ENCODE measurements at places on chromosomes 11 and 22.
A peak's percentile ranks its signal among the peaks of the same experiment; 100 is the strongest.

GRCh38 chr22:42134100-42135020 is 3.8 kb upstream of the CYP2D6 start:
- no peak overlapping the region for H3K4me3 ChIP-seq
- H3K4me1 ChIP-seq = no peaks in the 10 kb centered on the region
- DNase-seq = no peak
- no peak overlapping the region for H3K27ac ChIP-seq
- H3K27me3 ChIP-seq = no peaks in the 10 kb centered on the region

GRCh38 chr11:29389793-29390192 is 627.0 kb downstream of the KCNA4 start:
- no peaks in the 10 kb centered on the region for H3K36me3 ChIP-seq
- no peaks in the 10 kb centered on the region for H3K4me1 ChIP-seq
- H3K27ac ChIP-seq = no peak overlapping the region
- H3K27me3 ChIP-seq = no peaks in the 10 kb centered on the region

- no peak overlapping the region for H3K4me3 ChIP-seq
- H3K36me3 ChIP-seq = no peaks in the 10 kb centered on the region
- H3K4me1 ChIP-seq = no peaks in the 10 kb centered on the region
- H3K27ac ChIP-seq = no peak overlapping the region
- H3K27me3 ChIP-seq = no peaks in the 10 kb centered on the region
Measured at GRCh38 chr11:102971766-102972165, 16.2 kb upstream of the MMP13 start.

DNA sequence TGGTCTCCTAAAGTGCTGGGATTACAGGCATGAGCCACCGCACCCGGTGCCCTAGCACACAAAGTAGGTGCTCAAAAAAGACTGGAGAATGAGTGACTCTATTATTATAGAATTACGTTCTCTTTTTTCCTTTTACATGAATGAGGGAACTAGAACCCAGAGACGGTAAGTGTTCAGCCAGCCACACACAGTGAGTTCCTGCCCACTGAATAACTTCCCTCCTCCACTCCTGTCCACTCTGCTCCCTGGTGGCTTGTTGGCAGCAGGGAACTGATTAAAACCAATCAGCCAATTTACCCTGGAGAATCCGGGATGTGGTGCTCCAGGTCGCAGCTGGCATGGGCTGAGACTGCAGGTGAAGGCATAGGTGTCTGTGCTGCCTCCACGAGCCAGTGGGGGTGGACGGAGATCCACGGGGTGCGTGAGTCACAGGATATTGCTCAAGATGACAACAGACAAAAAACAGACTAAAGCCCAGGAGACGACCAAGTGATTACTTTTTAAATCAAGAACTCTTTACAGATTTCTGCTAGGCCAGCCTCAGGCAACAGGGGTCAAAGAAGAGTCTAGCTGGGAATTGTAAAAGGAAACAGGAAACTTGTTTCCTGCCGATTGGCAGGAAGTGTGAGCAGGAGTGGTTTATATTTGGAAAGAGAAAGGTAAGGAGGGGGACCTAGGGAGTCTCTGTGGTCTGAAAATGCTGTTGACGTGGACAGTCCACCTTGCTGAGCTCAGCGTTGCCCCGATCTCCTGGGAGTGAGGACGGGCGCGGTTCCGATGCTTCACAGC is 95.2 kb upstream of the TP53I11 start:
- no peaks in the 10 kb centered on the region for H3K27me3 ChIP-seq
- no peaks in the 10 kb centered on the region for H3K36me3 ChIP-seq
- DNase-seq = no peak
- no peak overlapping the region for H3K27ac ChIP-seq
- H3K4me3 ChIP-seq = no peak overlapping the region
- H3K4me1 ChIP-seq = peaks cover 14% of the 10 kb centered on the region

GRCh38 chr22:35870517-35871293 is 153.0 kb downstream of the APOL5 start:
- DNase-seq = peak; percentile 29
- peaks cover 28% of the 10 kb centered on the region for H3K4me1 ChIP-seq
- H3K27me3 ChIP-seq = no peaks in the 10 kb centered on the region

DNA sequence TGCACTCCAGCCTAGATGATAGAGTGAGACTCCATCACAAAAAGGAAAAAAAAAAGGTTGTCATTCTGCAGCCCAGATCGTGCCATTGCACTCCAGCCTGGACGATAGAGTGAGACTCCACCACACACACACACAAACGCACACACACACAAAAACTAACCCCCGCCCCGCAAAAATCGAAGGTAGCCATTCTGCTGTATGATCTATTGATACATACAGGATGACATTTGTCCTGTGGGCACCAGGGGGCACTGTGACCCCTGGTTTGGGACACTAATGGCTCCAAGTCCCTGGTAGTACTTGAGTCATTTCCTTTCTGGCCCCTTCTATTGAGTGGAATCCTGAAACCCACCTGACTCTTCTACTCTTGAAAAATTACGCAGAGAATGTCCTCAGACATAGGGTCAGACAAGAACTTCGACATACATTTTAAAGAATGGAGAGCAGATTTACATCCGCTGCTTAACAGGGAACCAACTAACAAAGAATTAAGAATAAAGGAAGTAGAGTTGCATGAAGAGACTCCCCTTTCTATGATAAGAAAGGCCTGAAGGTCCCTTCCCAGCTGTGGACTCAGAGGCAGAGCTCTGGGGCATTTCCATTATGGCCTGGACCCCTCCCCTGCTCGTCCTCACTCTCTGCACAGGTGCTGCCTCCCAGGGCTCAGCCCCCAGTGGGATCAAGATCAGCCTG is 35.0 kb upstream of the PRAME start:
- H3K4me3 ChIP-seq = no peak overlapping the region
- no peak overlapping the region for H3K27ac ChIP-seq

- DNase-seq = no peak
- H3K4me3 ChIP-seq = no peak overlapping the region
- peaks cover 8% of the 10 kb centered on the region for H3K4me1 ChIP-seq
Measured at GRCh38 chr11:66852466-66853241, 4.2 kb upstream of the LRFN4 start.

DNA sequence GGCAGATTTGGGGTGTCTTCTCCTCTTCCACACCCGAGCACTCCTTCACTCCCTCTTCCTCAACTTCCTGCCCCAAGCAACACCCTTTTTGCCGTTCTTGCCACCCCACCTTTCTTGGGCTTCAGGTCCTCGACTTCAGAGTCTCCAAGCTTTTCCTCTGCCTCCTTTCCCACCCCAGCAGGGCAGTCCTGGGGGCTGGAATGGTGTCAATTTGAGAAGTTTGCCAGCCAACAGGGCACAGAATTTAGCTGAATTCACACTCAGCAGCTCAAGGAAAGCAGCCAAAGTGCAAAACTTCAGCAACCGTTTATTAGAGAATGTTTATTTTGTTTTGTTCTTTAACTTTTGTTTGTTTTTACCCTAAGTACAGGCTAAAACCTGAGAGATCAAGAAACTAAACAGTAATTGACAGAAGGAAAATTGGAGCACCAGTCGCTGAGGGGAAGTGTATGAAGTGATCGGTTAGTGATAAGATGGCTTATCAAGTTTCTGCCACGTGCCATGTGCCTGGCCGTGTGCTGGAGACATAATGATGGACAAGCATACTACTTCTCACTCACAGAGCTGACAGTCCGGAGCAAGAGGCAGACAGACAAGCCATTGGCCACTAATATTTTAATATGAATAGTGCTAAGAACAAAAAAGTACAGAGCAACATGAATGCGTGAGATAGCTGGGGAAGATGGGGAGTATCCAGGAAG is 44.4 kb downstream of the AHNAK start:
- H3K36me3 ChIP-seq = no peaks in the 10 kb centered on the region
- H3K4me3 ChIP-seq = no peak overlapping the region
- no peak overlapping the region for H3K27ac ChIP-seq
- H3K27me3 ChIP-seq = no peaks in the 10 kb centered on the region
- no peak for DNase-seq

DNA sequence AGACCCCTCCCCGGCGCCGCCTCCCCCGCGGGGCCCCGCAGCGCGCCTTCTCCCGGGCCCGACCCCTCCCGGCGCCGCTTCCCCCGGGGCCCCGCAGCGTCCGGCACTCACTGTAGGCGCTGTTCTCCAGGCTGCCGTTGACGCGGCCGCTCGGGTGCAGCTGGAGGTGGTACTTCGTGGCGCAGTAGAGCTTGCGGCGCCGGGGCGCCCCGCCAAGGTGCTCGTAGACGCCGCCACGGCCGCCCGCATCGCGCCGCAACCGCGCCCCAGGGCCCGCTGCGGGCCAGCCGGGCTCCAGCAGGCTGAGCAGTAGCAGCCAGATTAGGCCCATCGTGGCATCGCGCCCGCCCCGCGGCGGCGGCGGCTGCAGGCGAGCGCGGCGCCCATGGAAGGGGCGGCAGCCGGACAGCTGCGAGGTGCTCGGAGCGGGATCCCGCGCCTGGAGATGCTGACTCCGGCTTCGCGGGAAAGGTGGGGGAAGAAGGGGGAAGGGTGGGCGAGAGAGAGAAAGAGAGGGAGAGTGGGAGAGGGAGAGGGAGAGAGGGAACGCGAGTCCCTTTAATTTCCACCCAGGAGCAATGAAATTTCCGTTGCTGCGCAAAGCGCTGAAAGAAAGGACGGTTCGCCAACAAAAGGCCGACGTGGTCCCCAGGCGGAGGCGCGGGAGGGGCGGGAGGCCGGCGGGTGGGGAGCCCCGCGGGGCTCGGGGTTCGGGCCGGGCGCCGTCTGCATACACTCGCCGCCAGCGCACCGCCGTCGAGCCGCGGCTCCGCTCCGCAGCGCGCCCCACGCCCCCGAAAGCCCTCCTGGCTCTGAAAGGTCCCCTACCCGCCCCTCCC is at the start of gene FGF3:
Gene FGF3 (minus strand): TSS at position 814 of the 839 bp plus-strand sequence. CDS start 483 bp downstream, at position 331.
- H3K4me1 ChIP-seq = no peaks in the 10 kb centered on the region
- H3K27me3 ChIP-seq = peaks cover 73% of the 10 kb centered on the region
- no peaks in the 10 kb centered on the region for H3K36me3 ChIP-seq

DNA sequence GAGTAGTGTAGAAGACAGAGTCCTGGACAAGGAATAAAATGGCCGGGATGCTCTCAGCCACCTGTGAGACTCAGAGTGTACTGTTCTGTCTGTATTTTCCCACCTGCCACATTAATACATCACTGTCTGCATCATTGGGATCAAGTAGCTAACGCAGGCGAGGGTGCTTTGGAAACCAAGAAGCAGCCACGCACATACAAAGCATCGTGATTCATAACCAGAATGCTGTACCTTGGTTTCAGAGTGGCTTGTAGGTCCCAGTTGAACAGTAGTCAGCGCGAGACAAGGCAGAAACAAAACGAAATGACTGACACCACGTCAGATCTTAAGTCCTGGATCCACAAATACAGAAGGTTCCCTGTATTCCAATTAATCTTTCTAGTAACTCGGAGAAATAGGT is 198.3 kb downstream of the GRIK4 start:
- DNase-seq = no peak
- H3K4me1 ChIP-seq = peaks cover 9% of the 10 kb centered on the region
- H3K27me3 ChIP-seq = no peaks in the 10 kb centered on the region

- no peaks in the 10 kb centered on the region for H3K27me3 ChIP-seq
- DNase-seq = no peak
- no peak overlapping the region for H3K27ac ChIP-seq
- H3K4me1 ChIP-seq = peaks cover 9% of the 10 kb centered on the region
Measured at GRCh38 chr11:65526744-65527143, 1.9 kb downstream of the SCYL1 start.

- peaks cover 47% of the 10 kb centered on the region for H3K27me3 ChIP-seq
- no peak overlapping the region for H3K27ac ChIP-seq
- H3K36me3 ChIP-seq = no peaks in the 10 kb centered on the region
- H3K4me1 ChIP-seq = peaks cover 14% of the 10 kb centered on the region
- no peak for DNase-seq
- no peak overlapping the region for H3K4me3 ChIP-seq
Measured at GRCh38 chr11:119339589-119340334, 921 bp downstream of the C1QTNF5 start.

GRCh38 chr11:14022251-14022650 is 59.7 kb downstream of the SPON1 start:
- H3K27me3 ChIP-seq = no peaks in the 10 kb centered on the region
- no peak overlapping the region for H3K4me3 ChIP-seq
- H3K27ac ChIP-seq = no peak overlapping the region
- no peaks in the 10 kb centered on the region for H3K4me1 ChIP-seq

DNA sequence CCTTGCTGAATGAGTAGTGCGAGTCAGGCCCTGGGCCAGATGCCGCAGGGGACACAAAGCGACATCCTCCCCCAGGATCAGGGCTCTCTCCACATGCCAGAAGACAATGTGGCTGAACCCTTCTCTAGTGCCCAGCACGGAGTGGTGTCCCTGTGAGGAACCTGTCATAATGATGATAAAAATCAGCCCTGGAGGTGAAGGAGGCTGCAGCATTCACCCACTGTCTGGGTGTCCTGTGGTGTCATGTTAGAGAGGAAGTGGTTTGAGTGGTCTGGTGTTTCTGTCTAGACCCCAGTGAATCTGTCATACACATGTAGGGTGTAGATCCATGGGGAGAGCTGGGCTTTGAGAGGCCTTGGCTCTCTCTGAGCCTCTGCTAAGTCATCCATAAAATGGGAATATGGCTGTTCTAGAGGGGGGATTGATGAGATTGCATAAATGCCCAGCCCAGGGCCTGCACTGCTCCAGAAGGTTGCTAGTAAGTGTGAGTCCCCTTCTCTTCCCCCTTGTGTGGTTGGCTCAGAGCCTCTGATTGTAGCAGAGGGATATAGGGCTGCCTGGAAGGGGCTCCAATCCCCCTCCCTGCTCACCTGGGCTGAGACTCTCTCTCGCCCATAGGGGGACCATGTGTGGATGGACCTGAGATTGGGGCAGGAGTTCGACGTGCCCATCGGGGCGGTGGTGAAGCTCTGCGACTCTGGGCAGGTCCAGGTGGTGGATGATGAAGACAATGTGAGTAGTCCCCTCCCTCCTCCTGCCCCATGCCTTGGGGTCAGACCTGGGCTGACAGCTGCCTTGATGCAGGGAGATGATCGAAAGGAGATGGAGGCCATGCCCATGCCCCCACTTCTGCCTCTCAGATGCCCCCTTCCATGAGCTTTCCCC is 14.3 kb downstream of the MYO7A start:
- H3K4me1 ChIP-seq = no peaks in the 10 kb centered on the region
- H3K27me3 ChIP-seq = no peaks in the 10 kb centered on the region
- no peak for DNase-seq
- no peak overlapping the region for H3K27ac ChIP-seq
- H3K4me3 ChIP-seq = no peak overlapping the region

DNA sequence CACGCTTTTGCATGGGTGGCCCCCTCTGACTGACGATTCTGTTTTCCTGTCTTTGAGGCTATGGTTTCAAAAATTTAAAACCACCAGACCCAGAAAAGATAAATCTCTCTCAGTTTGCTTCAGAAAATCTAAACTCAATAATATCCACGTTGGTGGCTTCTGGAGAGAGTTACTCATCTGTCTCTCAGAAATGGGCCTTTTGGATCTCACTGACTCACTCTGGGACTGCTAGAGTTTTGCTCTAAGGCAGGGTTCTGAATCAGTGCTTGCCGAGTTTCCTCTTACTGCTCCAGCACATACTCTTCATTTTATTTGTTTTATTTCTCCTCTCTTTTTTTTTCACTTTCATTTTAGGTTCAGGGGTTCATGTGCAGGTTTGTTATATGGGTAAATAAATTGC is 305.7 kb downstream of the BLID start:
- no peaks in the 10 kb centered on the region for H3K4me1 ChIP-seq
- H3K27me3 ChIP-seq = no peaks in the 10 kb centered on the region
- no peak overlapping the region for H3K4me3 ChIP-seq
- no peak for DNase-seq
- H3K36me3 ChIP-seq = no peaks in the 10 kb centered on the region

- no peak overlapping the region for H3K4me3 ChIP-seq
- H3K4me1 ChIP-seq = peaks cover 47% of the 10 kb centered on the region
- no peaks in the 10 kb centered on the region for H3K27me3 ChIP-seq
- H3K27ac ChIP-seq = no peak overlapping the region
Measured at GRCh38 chr11:126469311-126469710, 113.8 kb downstream of the ST3GAL4 start.

Data from MM.1S (cell line).